ENCODE measurements at places on chromosomes 11 and 22.

DNA sequence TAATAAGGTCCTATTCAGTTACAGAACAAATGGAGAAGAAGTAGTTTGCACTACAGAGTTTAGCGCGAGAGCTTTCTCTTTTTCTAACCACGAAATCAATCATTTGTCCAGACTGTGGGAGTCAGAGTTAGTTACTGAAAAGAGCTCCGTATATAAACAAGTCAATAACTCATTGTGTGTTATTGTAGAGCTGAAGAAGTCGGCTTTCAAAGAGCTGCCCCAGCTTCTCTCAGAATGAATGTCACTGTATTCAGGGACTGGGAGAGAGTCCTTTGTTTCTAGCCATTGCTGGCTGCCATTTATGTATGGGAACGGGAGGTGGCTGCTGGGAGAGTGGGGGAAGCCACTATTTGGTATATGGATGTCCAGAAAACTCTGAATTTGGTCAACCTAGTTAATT is 227.8 kb downstream of the DCDC1 start:
- no peak for DNase-seq

GRCh38 chr22:16387088-16387487 is 205.5 kb downstream of the CCT8L2 start:
- no peak for DNase-seq

DNA sequence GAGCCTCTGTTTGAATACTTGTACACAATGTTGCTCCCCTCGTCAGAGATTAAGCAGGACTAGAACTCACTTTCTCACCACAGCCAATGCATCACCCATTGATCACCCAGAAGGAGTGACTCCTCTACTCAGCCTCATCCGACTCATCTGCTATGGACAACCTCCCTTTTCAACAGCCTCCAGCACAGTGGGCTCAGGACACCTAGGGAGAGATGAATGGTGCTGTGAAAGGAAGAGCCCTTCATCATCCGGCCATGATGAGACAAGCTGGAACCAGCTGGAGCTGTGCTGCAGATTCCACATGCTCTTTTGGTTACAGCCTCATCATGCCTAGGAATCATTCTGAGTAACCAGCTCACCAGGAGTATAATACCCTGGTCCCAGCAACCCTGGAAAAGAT is 15.5 kb downstream of the C11orf91 start:
- no peak for DNase-seq

GRCh38 chr11:123441161-123441560 is 11.1 kb downstream of the GRAMD1B start:
- DNase-seq = no peak

DNA sequence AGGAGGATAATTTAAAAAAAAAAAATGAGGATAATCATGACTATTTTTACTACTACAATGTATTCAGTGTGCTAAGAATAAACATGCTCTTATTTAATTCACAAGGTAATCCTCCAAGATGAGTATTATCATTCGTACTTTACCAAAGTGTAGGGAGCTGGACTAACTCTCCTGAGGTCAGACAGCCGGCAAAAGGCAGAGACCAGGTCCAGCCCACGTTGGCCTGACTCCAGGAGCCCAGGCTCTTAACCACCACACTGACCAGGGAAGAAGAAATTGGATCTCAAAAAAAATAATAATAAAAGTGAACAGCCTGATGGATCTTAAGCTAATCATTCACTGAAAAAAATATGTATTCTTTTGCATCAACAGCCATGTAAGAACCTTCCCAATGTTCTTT is 25.2 kb downstream of the PLAAT3 start:
- DNase-seq = no peak

GRCh38 chr22:27133681-27134314 is 476.4 kb downstream of the MIAT start:
- no peak for DNase-seq
